Esophagus muscularis mucosa (tissue), 4 donors: ENCODE measurements at places on chromosomes 6 and 20.

DNA sequence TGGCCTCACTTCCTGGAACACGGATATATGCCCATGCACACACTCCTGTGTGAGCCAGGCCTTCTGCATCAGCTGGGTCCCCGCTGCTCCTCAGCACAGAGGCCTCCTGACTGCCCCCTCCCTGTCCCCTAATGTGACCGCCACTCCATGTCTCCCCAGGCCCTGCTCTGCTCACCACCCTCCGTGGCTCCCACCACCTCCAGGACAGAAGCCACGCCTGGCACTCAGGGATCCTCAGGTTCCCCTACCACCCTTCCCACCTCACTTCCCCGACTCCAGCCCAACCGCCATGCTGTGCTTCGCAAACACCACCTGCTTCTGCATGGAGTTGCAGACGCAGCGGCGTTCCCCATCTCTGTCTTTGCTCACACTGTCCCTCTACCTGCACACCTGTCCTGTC lies 4.3 kb upstream of the SRC start:
- DNase-seq, result no peak

GRCh38 chr6:3784423-3784822 lies 32.9 kb upstream of the PXDC1 start:
- DNase-seq, result no peak

DNA sequence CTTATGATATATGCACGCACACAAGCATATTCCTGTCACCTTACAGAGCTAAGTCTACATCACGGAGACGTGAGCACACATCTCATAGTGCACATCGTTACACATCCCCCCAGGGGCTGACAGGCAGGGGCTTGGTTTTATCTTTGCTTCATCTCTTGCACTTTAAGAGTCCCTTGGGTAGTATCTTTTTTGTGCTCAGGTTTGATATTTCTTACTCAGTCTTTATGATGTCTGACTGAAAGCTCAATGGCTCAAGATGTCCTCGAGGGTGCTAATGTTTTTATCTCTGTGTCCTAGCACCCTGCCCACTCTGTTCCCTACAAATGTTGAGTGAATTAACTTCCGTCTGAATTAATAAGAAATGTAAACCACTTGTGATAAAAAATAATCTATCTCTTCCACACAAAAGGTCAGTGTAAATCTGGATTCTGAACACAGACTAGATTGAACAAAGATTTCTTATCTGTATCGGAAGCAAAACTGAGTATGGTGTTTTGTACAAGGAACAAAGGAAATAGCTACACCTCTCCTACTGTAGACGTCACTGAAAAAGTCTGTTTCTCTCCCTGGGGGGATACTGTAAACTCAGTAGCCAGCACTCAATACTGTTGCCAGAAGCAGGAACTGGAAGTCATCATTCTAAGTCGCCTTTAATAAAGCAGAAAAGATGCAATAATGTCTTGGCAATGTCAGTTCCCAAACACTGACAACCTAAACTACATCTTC lies 195.1 kb downstream of the PRKN start:
- DNase-seq, result peak; percentile 55

- DNase-seq, result no peak
Observed at GRCh38 chr20:34861386-34862084, 11.1 kb downstream of the GGT7 start.

DNA sequence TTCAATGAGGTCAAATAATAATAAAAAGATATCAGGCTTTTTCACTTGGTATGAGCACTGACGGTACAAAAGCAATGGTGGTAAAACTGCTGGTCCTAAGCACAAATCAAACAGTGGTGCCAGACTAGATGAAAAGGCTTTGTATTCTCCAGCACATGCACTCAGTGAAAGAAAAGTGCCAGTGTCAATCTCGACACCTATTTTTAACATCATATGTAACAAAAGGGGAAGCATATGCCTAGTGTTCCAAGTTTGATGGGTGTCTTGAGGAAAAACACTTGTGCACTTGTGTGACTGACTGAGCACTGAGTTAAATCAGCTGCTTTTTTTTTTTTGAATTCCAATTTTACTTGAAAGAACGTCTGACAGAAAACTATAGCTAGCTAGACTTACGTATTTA lies 27.3 kb downstream of the MED23 start:
- DNase-seq, result no peak

DNA sequence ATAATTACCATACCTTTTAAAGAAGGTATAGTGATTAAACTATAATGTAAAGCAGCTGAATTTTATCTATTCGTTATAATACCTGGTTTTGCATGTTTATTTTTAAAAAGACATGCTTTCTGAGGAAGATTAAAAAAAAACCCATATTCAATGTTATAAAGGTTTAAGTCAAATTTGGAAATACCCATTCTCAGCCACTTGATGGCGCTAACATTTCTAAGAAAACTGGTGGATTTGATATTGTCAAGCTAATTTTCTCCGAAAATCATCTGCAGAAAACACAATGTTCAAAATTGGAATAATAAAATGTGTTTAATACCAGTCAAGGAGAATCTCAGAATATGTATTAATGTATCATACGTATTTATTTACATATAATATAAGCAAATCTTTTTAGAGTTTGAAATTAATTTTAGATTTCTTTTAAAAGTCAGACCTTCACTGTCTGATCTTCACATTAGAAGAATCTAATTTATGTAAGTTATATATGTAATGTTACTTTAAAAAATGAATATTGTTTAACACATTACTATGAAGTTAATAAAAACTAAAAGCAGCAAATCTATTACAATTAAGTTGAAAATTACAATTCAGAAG lies 35.0 kb downstream of the SHPRH start:
- DNase-seq, result no peak

- DNase-seq, result no peak
Observed at GRCh38 chr6:10626154-10626741, 68.2 kb downstream of the C6orf52 start.

- DNase-seq, result no peak
Observed at GRCh38 chr20:17810062-17810631, 110.4 kb downstream of the BANF2 start.

GRCh38 chr20:41395667-41396664 lies 29.3 kb upstream of the EMILIN3 start:
- DNase-seq, result no peak

DNA sequence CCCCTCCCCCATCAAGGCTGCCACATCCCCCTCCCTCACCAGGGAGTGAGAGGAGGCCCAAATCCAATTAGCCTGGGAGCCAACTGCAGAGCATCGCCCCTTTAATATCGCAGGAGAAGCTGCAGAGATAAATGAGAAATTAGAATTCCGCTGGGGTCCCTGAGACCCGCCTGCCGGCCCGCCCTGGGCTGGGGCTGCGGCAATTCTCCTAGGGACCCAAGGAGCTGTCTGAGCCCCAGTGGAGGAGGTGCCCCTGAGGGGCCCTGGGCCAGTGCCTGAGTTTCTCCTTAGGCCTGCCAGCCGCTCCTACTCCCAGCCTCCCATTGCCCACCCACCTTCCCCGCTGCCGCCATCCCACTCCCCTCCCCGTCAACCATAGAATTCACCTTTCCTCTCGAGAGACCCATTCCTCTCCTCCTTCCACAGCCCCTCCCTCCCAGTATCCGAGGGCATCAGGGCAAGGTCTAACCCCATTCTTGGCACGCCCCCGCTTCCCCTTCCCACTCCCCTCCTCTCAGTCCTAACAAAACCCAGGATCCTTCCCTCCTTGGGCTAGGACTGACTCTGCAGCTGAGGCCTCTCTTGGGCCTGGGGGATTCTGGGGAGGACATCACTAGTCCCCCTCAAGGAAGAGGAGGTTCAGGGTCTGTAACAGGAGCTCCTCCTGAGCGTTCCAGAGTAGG lies 20.0 kb upstream of the CDH22 start:
- no peak for DNase-seq

- no peak for DNase-seq
Observed at GRCh38 chr20:1825507-1825906, 69.7 kb upstream of the SIRPA start.

- DNase-seq, result no peak
Observed at GRCh38 chr6:88342336-88342735, 176.2 kb upstream of the CNR1 start.

DNA sequence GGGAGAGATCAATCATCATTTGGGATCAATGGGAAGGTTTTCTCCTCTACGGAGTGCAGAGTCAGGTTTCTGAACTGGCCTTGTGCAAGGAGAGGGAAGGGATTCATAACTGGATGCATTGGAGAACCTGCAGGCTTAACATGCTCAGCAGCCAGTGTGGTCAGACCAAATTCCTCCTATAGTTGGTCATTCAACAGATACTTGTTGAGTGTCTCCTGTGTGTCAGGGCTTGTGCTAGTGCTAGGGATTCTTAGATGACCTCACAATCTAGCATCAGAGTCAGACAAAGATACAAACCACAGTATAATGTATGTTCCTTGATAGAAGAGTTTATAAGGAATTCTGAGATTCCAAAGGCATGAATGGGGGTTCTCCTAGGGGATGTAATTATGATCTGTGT lies 23.9 kb downstream of the RALY start:
- no peak for DNase-seq

- DNase-seq, result no peak
Observed at GRCh38 chr6:146481527-146481926, 62.1 kb upstream of the RAB32 start.

GRCh38 chr6:166603043-166603690 lies 16.7 kb upstream of the RAMACL start:
- DNase-seq, result no peak

GRCh38 chr20:63773571-63774241 lies 34.1 kb downstream of the SLC2A4RG start:
- DNase-seq, result no peak

- DNase-seq, result no peak
Observed at GRCh38 chr6:52524918-52525317, 51.9 kb downstream of the TRAM2 start.

DNA sequence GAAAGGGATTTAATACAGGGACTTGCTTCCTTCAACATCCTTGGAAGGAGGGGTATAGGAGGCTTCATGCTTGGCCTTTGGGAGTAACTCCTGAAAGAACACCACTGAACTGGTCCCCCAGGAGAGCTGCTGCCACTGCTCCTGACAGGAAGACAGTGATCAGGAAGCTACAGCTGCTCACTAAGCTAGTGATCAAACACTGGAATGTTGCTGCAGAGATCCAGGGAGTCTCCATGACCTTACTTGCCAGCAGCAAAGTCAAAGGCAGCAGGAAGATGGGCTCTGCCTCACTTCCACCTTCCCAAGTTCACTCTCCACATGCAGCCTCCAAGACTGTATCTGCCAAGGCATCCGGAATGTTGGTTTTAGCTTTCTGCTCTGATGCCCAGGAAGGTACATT lies 31.8 kb downstream of the PIM1 start:
- no peak for DNase-seq
